ENCODE measurements at places on chromosomes 7 and 10.

DNA sequence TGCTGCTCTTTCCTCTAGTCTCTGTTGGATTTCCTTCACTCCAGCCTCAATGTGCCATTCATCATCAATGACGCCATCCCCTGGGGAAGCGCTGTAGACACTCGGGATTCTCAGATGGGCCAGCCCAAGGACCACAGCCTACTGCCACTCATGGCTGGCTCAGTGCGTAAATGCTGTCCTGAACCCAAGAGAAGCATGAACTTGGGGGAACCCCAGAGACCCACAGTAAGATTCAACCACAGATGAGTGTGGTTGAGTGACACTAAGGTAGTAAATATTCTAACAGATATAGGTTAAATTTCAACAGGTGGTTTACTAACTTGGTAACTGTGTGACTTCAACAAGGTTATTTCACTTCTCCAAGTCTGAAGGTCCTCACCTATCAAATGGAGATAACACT, 304.1 kb downstream of the GRM8 start:
- no peak for DNase-seq

DNA sequence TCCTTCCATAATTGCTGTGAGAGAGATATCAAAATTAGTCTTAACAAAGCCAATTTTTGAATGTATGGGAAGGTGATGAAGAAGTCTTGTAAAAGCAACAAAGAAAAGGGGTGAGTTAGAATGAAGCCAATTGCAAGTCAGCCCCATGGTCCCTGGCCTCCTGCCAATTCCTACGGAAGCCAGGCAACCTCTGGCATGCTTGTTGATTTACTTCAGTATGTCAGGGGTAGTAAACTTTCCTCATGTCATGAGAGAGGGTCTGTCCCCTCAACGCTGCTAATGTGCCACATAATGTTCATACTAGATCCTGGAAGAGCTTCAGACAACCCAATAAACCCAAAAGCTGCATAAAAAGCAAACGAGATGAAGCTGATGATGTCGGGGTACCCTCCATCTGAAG, 159.1 kb upstream of the YAE1 start:
- DNase-seq, result no peak

- DNase-seq, result no peak
Observed at GRCh38 chr7:137086896-137087295, 218.4 kb downstream of the CHRM2 start.

DNA sequence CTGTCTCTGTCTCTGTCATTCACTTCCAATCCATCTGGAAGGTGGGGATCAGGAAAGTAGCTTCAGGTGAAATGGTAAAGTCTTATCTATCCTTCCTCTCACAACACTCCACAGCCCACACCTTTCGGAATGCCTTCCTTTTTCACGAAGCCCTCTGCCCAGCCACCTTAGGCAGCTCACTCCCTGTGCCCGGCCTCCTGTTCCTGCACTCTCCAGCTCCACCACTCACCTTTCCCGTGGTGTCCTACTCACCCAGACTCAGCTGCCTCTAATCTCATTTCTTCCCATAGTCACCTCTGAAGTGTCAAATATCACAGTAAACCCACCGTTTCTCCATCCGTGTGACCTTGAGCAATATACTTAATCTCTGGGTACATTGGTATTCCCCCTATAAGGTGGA, 100.9 kb upstream of the C7orf33 start:
- DNase-seq, result no peak

DNA sequence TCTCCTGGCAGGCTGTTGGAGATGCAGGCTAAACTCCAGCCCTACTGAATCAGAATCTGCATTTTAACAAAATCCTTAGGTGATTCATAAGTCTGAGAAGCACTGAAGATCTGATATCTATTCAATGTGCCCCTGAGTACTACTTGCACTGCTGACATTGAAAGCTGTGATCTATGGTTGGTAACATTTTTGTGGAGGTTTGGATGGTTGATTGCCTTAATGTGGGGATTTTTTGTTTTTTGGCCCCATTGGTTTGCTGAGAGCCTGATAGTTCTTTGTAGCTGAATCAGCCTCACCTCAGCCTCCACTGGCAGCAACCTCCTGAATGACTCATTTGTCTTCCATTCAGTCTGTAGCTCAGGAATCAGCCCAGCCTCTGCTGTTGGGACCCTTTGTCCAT, 14.7 kb upstream of the LRRN3 start:
- no peak for DNase-seq

- no peak for DNase-seq
Observed at GRCh38 chr10:84194424-84195043, at the start of gene CDHR1. Gene CDHR1 (plus strand): TSS chr10:84194537. CDS start chr10:84194761, 224 bp downstream.
